ENCODE measurements at places on chromosomes 3 and 15.

- H3K27me3 ChIP-seq = peaks cover 69% of the 10 kb centered on the region
- no peaks in the 10 kb centered on the region for H3K4me1 ChIP-seq
- H3K36me3 ChIP-seq = no peaks in the 10 kb centered on the region
- H3K27ac ChIP-seq = no peak overlapping the region
- no peak for DNase-seq
Observed at GRCh38 chr3:127254730-127255129, 33.1 kb downstream of the PRR20G start.

- H3K4me1 ChIP-seq = no peaks in the 10 kb centered on the region
- H3K4me3 ChIP-seq = no peak overlapping the region
- no peaks in the 10 kb centered on the region for H3K27me3 ChIP-seq
- H3K36me3 ChIP-seq = no peaks in the 10 kb centered on the region
- no peak for DNase-seq
Observed at GRCh38 chr3:193129607-193130006, 111.4 kb upstream of the PLAAT1 start.

DNA sequence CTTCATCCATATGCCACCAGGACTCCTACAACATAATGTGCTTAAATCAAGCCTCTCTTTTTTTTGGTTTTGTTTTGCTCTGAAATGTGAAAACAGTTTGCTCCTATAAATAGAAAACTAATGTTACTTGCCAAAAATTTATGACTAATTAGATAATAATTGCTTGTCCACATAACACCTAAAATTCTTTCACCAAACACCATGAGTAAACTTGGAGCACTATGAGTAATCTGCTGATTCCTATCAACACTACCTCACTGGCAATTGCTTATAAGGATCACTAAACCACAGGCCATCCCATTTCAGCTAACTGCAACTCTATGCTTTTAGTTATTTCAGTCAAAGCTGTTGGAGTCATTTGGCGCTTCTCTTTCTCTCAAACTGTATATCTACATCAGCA, 252.7 kb downstream of the EPHA3 start:
- no peaks in the 10 kb centered on the region for H3K36me3 ChIP-seq

DNA sequence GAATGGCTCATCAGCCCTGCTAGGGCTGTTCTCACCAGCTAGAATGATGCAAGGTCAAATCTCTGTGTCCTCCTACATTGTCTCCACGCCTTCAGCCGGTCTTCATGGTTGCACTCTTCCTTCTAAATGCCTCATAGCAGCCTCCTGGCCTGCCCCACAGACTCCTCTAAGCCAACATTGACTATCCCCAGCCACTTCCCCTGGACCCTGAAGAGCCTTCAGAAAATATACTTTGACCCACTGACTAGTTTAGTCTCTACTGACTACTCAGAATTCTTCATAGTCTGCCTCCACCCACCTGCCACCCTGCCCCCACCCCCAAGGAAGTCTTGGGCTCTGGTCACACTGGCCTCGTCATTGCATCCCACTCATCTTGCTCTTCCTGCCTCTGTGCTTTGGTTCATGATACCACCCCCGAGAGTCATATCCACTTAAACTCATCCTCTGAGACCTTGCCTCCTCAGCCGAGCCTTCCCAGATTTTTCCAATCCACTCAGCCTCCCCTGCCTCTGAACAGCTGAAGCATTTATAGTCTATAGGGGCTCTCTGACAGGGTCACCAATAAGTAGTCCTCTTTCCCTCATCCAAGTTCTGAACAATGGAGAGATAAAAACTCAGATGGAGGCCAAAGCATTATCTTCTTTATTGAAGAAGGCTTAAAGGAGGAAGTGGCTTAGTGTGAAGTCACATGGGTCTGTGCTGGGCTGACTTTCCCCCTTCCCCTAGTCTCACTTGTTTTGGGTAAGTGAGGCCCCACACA, 9.5 kb upstream of the DOCK3 start:
- no peak for DNase-seq
- no peak overlapping the region for H3K4me3 ChIP-seq
- peaks cover 9% of the 10 kb centered on the region for H3K4me1 ChIP-seq
- H3K27me3 ChIP-seq = peaks cover 22% of the 10 kb centered on the region
- H3K36me3 ChIP-seq = peaks cover 2% of the 10 kb centered on the region

- DNase-seq = no peak
- no peak overlapping the region for H3K27ac ChIP-seq
- no peak overlapping the region for H3K4me3 ChIP-seq
- no peaks in the 10 kb centered on the region for H3K36me3 ChIP-seq
Observed at GRCh38 chr3:63442918-63443317, 164.8 kb downstream of the SYNPR start.

- no peak for DNase-seq
- no peaks in the 10 kb centered on the region for H3K36me3 ChIP-seq
- H3K4me3 ChIP-seq = no peak overlapping the region
- H3K27ac ChIP-seq = no peak overlapping the region
- H3K27me3 ChIP-seq = peaks cover 15% of the 10 kb centered on the region
Observed at GRCh38 chr15:100696452-100696851, 94.1 kb downstream of the ASB7 start.

DNA sequence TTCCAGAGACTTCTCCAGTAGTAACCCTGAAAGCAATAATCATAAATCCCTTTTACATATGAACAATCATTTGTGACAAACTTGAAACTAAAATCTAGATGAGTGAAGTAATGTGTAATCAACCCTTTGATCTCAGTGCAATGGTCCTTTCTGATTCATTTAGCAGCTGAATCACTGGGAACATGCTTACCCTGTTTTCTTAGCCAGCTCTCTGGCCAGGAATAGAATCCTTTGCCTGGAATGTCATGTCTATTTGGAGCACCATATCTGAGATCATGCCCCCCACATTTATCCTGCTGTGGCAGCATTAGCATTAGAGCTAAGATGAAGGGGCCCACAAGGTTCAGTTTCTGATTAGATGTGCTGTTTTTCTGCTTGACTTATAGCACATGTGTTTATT, 309.8 kb downstream of the OXSM start:
- H3K4me3 ChIP-seq = no peak overlapping the region
- no peak for DNase-seq
- no peaks in the 10 kb centered on the region for H3K4me1 ChIP-seq

DNA sequence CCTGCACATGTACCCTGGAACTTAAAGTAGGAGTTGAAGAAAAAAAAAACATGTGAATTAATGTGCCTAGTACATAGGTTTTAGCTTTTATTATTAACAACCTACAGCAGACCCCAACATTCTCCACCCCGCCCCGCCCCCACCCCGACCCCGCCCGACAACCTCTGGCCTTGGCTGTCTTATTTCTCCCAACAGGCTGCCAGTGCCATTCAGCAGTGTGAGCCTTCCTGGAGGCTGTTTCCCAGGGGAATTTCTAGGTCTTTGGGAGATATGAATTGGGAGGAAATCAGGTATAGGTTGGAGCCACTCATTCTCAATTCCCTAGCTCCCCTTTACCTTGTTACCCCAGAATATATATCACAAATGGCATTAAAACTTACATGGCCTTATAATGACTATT, 8.3 kb upstream of the MLF1 start:
- no peak for DNase-seq
- no peaks in the 10 kb centered on the region for H3K36me3 ChIP-seq
- no peak overlapping the region for H3K4me3 ChIP-seq
- no peak overlapping the region for H3K27ac ChIP-seq
- no peaks in the 10 kb centered on the region for H3K4me1 ChIP-seq
- H3K27me3 ChIP-seq = peaks cover 24% of the 10 kb centered on the region

- H3K36me3 ChIP-seq = no peaks in the 10 kb centered on the region
- DNase-seq = no peak
- H3K4me1 ChIP-seq = no peaks in the 10 kb centered on the region
- peaks cover 25% of the 10 kb centered on the region for H3K27me3 ChIP-seq
Observed at GRCh38 chr3:53519065-53519709, 24.8 kb downstream of the CACNA1D start.

- no peak for DNase-seq
- no peaks in the 10 kb centered on the region for H3K4me1 ChIP-seq
- H3K27ac ChIP-seq = no peak overlapping the region
- H3K36me3 ChIP-seq = no peaks in the 10 kb centered on the region
Observed at GRCh38 chr3:128021768-128022372, 30.4 kb upstream of the SEC61A1 start.

DNA sequence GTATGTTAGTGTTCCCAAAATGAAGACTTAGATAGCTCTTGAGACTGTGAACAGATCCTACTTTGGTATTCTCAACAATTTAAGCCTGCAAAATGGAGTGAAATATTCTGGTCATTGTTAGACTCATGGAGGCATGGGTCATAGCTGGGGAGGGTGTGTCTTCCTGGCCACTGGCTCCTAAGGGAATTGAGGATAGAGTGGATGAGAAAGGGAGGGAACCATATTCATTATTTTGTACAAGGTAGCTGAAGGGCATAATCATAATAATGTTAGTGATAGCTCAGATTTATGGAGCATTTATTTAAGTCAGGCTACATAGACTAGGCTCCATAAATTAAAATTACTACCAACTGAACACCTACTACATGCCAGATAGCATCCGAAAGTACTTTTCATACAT, 253.6 kb downstream of the NR1D2 start:
- H3K27me3 ChIP-seq = peaks cover 34% of the 10 kb centered on the region
- no peak for DNase-seq
- no peak overlapping the region for H3K4me3 ChIP-seq
- no peaks in the 10 kb centered on the region for H3K36me3 ChIP-seq

DNA sequence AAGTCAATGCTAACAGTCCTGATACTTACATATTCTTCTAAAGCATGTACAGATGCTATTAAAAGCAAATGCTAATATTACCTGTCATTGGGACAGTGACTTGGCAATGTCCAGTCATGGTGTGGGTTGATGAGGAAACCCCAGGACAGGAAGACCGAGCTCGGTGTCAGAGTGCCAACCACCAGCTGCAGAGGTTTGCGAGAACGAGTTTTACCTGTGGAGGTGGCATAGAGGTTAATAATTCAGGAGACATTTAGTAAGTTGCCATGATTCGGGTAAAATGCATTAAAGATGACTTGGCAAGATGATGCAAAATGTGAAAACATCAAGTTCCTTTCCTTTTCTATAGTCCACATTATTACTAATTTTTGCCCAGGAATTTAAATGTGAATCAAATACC, 94.5 kb downstream of the ABI3BP start:
- H3K36me3 ChIP-seq = no peaks in the 10 kb centered on the region
- H3K27me3 ChIP-seq = peaks cover 13% of the 10 kb centered on the region
- H3K4me1 ChIP-seq = peaks cover 4% of the 10 kb centered on the region
- no peak for DNase-seq
- H3K27ac ChIP-seq = no peak overlapping the region
- H3K4me3 ChIP-seq = no peak overlapping the region

All from central memory CD8-positive, alpha-beta T cell (primary cell).